ENCODE measurements at places on chromosomes 3 and 15.
A peak's percentile ranks its signal among the peaks of the same experiment; 100 is the strongest.

DNA sequence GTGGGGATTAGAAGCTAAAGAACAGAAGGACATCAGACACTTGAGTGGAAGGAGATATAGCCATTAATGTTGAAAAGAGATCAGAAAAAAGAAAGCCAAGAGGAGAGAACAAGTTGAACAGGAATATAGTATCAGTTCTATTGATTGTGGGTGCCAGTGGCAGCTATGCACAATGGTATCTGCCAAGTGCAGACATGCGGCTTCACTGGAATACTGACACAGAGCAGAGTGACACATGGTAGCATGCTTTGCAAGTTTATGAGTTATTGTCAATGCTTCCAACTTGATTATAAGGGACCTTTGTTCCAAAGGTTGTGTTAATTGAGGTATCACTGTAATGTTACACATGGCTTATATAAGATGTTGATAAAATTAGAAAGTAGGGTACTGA, 42.0 kb upstream of the TP63 start:
- no peak for DNase-seq

DNA sequence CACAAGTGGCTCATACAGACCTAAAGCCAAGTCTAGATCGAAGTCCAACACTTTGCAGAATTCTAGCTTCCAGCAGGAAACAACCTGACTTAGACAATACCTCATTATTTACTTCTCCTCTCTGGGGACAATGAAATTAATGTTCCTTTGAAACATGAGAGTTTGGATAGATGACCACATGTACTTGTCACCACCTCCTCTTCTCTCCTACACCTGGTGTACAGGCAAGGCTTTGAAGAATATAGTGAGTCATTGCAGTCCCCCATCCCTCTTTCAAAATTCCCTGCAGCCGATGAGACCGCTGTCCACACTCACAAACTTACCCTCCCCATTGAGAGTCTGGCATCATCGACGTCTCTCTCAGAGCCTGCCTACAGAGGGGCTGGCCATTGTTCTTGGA, 189.0 kb upstream of the HES1 start:
- DNase-seq, result peak; percentile 83

DNA sequence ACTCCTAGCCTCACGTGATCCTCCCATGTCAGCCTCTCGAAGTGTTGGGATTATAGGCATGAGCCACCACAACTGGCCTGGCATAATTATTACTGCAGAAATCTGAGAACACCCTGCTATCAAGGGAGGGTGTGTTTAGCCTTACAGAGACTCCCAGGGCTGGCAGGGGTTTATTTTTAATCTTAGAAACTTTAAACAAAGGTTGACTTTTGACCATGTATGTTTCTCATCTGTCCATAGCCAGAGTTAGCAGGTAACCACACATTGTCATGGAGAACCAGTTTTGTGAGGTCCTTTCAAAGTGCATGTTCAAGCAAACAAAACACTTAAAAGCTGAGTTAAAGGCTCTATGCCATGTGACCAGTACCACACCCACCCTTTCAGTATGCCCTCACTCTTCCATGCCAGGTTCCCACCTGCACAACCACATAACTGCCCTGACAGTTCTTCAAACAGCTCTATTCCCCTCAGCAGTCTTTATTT, 11.1 kb downstream of the SIAH2 start:
- peak; percentile 93 for DNase-seq

DNA sequence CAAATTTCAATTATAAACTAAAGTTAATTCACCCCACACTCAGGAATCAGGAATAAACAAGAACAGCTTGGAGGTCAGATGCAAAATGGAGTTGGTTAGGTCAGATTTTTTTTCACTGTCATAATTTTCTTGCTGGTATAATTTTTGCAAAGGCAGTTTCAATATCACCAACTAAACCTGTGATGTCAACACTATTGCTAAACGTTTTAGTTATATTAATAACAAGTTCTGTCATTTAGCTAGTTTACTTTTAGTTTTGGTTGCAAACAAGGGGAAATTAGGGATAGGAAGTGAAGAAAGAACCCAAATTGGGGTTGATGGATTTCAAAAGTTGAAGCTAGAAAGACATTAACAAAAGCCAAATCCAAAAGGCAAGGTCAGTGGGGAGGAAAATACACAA, 4.6 kb upstream of the CPB1 start:
- no peak for DNase-seq

DNA sequence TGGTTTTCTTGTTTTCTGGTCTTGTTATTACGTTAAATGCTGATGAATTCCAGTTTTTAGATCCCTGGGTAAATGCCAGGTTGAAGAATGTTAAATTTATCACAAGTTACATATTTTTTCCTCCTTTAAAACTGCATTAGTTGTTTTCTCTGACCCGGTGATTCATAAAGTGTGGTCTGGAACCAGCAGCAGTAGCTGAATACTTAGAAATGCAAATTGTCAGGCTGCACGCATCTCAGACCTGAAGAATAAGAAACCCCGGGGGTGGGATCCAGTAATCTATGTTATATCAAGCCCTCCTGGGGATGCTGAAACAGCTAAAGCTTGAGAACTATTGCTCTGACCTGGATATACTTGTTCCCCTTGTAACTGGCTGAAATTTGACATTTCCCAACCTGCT, 69.1 kb downstream of the PEX5L start:
- no peak for DNase-seq

GRCh38 chr3:63986146-63986545, 37.1 kb downstream of the PSMD6 start:
- no peak for DNase-seq

DNA sequence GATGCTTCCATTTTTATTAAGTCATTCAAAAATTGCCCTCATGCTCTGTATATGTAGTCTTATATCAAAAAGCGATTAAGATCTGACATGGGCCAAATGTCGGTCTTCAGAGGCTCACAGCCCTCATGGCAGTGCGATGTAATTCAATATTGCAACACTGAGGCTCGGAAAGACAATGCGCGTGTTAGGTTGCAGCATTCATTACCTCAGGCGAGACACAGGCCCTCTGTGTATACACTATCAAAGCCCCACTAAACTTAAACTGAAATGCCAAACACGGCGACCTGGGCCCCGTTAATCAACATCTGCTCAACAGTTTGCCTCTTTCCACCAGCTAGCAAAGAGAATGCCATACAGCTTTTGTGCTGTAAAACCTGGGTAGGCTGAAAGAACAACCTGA, 413.4 kb downstream of the ERC2 start:
- DNase-seq, result no peak

DNA sequence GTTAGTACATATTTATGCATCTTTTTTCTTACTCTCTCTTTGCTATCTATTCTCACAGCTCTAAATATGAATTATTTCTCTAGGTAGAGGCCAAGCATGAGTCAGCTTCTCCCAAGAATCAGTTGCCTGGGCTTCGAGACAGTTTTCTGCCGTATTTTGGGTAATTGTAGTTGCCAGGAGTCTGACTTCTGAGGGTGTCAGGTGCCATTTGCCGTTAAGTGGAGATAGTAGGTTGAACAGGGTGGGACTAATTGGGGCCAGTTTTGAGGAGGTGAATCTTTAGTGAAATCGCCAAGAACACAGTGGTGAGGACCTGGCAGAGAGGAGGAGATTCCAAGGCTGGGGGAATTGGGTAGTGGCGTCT, 7.8 kb upstream of the NRROS start:
- DNase-seq, result no peak

DNA sequence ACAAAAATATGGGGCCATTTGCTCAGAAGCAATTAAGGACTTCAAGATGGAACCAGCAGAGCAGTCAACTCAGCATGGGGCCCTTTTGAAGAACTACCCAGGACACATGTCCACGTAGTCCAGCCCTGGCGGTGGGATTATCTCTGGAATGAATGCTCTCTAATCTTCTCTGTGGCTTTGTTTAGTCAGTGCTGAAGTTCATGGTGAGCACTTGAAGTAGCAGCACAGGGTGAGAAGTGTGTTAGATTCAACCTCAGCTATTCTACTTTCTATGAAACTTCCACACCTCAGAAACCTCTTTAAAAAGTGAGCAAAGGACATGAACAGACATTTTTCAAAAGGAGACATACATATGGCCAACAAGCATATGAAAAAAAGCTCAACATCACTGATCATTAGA, 74.4 kb downstream of the THRB start:
- no peak for DNase-seq

GRCh38 chr3:399647-400046, 203.1 kb downstream of the CHL1 start:
- no peak for DNase-seq

DNA sequence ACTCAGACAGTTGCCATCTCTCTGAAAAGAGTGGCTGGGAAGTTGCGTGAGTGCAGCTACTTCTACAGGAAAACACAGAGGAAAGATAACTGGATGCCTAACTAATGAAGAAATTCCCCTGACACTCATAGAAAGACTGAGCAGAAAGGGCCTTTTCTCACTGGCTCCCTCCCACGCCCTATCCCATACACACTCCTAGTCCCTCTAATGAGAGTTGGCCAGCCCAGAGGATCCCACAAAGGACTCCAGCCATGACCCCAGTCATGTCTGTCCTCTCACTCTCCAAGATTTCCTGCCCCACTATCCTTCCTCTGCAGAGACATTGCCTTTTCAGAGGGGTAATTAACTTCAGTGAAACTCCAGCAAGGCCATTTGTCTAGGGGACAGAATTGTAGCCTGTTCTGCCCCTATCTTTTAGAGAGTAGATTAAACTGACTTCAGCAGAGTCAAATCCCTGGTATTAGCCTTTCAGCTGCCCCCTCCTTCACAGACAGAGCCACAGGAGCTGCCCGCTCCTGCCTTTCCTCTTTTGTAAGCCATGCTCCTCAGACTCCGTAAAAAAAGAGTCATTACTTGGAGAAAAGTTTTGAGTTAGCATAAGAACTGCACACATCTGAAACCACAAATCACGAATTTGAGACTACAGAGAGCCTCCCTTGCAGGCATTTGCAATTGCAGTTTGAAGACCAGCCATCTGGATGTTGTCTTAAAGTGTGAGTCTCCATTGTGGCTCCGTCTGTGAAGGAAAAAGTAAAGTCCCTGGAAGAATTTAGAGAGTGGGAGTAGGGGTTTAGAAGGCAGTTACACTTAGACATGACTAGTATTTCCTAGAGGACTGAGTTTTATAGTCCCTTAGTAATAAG, 129.1 kb upstream of the SEMA6D start:
- no peak for DNase-seq

- DNase-seq, result no peak
These were observed 88.8 kb downstream of the LARS2 start for GRCh38 chr3:45477041-45477725.

- DNase-seq, result no peak
These were observed 47.2 kb downstream of the TTC23 start for GRCh38 chr15:99202176-99202552.

GRCh38 chr3:108001457-108001856, 89.4 kb downstream of the CD47 start:
- peak; percentile 73 for DNase-seq

DNA sequence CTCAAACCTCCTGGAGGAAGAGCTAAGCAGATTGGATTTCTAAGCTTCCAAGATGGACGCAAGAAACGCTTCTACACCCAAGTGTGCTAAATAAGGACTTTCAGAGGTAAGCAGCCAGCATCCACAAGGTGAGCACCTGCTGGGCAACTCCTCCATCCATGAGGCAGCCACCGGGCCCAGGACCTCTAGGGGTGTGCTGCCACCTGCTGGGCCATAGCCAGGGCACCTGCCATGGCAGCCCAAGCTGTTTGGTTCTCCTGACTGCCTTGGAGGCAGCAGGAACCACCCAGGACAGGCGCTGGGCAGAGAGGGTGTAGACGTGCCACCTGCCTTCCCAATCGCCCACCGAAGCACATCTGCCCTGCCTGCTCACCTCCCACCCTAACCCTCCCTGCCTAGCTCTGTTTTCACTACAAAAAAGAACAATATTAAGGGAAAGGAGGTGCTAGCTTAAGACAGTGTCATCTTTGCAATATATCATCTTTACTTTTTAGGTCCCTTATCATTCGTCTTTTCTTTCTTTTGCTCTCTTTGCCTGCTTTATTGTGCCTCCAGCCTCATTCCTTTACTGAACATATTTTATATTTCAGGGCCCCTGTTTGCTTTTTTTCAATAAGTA, 12.9 kb downstream of the C15orf62 start:
- DNase-seq, result peak; percentile 85

- DNase-seq, result no peak
These were observed 894.6 kb downstream of the PLOD2 start for GRCh38 chr3:145266368-145266767.

- DNase-seq, result no peak
These were observed 166.8 kb upstream of the LRRN1 start for GRCh38 chr3:3632449-3632848.

DNA sequence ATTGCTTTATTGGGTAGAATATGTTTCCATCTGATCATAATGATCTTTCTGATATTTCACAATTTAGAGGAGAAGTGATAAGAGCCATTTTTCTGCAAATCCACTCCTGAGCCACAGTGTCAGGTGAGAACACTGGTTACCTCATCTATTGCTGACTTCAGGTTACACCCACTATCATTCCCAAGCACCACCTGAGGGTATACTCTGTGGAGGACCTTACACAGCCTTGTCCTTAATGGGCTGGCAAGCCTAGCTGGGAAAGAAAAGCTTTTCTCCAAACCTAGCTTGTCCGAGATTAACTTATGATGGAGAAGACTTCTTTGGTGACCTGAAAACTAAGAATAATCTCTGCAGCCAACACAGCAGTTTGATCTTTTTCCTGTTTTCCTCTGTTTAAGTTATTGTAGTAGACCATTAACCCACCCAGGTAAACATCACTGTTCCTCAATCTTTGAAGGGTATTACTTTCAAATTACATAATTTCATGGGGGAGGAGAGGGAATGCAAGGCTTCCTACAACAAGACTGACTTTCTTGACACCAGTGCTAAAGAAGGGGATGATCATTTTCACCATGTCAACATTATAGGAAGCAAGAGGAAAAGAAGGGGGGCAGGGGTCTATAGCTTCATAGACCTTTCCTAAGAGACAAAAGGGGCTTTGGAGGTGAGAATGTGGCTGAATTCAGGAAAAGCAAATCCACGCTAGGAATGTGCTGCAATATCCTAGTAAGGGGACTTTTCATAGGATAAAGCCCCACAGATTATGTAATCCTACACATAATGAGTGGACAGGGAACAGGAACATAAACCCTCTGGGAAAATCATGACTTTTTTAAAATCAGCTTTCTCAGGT, 1.7 kb downstream of the NCEH1 start:
- DNase-seq, result no peak

- no peak for DNase-seq
These were observed 23.9 kb downstream of the RBPMS2 start for GRCh38 chr15:64751464-64751863.

- peak; percentile 44 for DNase-seq
These were observed 57.3 kb upstream of the RNF7 start for GRCh38 chr3:141680620-141681389.

- no peak for DNase-seq
These were observed 110.1 kb upstream of the SKOR1 start for GRCh38 chr15:67715170-67715569.

All from PC-9 (cell line).